ENCODE measurements at places on chromosomes 3 and 15.

- DNase-seq: no peak
These were observed 5.6 kb downstream of the ZBTB38 start for GRCh38 chr3:141373768-141374526.

- DNase-seq: no peak
These were observed 41.6 kb downstream of the FBN1 start for GRCh38 chr15:48603922-48604321.

DNA sequence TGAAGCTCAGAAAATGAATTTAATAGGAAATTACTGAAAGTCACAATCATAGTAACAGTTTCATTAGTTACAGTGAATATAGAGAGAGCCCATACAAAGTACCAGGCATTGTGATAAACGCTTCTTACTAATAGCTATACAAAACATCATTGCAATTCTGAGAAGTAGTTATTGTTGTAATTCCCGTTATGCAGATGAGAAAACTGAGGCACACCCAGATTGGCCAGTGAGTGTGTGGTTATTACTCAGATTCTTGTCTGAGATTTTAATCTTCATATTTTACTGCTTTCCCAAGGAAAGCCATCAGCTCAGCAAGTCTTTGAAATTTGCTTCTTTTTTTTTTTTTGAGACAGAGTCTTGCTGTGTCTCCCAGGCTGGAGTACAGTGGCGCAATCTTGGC, 14.3 kb downstream of the FLNB start:
- no peak for DNase-seq

DNA sequence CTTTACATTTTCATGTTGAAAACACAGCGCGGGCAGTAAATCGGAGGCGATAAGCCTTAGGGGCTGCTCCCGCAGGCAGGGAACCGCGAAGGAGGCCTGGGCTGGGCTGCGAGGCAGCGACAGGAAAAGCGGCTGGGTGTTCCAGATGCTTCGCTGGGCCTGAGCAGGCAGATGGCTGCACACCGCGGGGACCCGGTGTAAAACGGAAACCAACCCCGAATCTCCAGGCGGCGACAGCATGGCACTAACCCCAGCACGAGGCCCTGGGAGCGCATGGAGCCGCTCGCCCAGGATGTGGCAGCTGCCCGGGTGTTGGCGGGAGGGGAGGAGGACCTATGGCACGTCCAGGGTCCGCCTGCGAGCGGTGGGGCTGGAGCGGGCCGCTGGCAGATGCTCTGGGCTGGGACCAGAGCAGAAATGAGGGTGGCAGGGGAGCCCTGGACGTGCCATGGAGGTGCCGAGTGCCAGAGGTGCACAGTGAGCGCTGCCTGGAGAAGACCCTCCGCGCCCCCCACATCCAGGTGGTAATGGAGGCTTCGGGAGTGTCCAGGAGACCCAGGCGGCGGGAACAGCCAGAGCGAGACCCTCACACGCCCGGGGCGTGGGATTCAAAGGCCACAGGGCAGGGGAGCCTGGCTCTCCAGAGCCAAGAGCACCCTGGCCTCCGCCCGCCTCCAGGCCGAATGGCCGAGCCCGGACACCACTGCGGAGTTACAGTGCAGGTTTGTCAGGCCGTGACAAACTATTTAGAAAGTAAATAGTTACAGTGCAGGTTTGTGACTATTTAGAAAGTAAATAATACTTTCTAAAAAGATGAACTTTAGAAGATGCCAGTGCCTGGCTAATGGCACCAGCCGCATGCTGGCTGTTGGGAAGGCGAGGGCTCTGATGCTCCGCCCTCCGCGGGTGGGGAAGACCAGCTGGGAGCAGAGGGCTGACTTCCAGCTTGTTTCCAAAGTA, 293.6 kb downstream of the OCA2 start:
- no peak for DNase-seq

- no peak for DNase-seq
These were observed 55.0 kb downstream of the GLB1 start for GRCh38 chr3:33041909-33042308.

DNA sequence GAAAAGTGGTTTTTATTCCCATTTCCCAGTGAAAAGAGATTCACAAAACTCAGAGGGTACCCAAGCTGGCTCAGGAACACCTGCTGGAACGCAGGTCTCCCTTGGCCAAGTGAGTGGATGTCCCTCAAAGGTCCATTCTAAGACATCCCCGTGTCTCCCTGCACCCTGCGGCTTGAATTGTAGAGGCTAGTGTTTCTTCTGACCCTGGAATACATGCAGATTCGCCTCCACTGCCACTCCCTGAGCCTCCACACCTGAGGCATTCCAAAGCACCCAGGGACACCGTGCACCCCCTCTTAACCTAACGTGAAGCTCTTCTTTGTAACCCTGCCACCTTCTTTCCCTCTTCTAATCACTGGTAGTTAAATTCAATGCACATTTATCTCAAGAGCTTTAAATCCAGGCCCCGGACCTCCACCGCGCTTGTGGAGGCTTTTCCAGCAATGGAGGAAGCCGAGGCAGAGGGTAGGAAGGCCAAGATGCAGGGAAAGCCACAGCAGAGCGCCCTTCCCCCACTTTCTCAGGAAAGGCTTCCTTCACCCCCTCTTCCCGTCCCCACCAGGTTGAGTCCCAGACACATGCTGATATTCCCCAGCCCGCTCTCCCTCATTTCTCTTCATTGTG, 590 bp upstream of the ITGA11 start:
- DNase-seq: no peak

GRCh38 chr3:54259636-54260035, 137.3 kb downstream of the CACNA2D3 start:
- DNase-seq: no peak

DNA sequence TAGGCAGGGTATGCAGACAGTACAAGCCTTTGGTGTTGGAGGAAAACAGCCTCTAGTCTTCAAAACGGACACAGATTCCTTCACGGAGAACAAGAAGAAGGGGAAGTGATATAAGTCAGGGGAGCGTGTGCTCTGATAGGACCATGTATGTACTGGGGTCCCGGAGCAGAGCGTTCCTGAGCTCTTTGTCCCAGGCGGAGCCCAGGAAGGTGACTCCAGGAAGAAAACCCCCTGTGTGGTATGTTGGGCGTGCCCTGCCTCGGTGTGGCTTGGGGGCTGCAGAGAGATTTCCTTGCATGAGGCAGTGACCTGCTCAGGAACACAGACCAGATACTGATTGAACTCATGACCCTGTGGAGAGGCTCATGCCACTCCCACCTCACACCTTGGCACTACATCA, 21.7 kb downstream of the MELTF start:
- DNase-seq: no peak

DNA sequence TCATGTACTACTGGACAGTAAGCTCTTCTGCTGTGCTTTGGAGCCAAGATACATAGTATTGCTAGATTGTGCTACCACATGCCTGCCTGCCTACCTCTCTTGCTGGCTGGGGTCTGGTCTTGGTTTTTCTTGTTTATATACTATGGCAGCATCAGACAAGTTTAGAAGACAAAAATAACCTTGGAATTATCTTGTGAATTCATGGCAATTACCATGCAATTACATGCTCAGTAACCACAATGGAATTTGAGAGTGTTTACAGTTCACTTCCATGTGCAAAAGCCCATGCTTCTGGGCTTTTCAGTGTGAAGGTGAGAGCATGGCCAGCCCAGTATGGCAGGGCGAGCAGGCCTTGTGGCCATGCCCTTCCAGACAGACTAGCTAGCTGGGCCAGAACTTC, 48.0 kb upstream of the C15orf61 start:
- no peak for DNase-seq

GRCh38 chr15:87827131-87827530, 429.4 kb downstream of the NTRK3 start:
- no peak for DNase-seq

- no peak for DNase-seq
These were observed 504.7 kb upstream of the PROK2 start for GRCh38 chr3:72289692-72290071.

DNA sequence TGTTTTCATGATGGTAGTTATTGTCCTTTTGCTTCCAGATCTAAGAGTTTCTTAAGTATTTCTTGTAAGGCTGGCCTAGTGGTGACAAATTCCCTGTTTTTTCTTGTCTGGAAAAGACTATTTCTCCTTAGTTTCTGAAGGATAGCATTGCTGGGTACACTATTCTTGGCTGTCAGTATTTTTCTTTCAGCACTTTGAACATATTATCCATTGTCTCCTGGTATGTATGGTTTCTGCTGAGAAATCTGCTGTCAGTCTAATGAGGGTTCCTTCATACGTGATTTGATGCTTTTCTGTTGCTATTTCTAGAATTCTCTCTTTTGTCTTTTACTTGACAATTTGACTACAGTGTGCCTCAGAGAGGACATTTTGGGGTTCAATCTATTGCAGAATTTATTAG, 134.3 kb downstream of the CGGBP1 start:
- DNase-seq: no peak

- no peak for DNase-seq
These were observed 55.1 kb upstream of the RASA2 start for GRCh38 chr3:141431411-141432378.

DNA sequence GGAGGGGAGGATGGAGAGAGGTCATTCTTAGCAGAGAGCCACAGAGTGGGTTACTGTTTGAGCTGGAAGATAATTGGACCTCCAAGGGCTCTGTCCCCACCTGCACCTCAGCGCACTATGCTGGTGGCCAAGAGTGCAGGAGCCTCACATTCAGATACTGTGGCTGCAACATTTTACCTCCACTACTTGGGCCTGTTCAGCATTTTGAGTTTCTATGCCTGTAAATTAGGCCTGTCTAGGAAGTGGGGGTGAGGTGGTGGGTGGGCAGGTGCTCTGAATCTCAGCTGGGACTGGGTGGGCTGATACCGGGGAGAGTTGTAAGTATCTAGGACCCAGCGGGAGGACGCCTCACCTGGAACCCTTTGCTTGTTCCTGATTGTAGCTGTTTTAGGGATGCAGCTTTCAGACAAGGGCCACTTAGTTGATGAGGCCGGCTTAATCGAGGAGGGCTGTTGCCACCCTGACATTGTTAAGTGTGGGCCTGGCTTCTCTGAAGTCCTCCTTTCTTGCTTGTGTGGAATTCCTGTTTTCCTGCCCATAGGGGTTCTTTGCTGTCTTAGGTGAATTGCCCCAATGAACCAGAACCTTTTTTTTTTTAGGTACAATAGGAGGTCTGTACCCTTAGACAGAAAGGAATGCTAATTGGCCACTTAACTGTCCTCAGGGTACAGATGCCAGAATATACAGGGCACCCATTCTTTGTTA, 83.8 kb downstream of the SMAD3 start:
- DNase-seq: no peak

- DNase-seq: no peak
These were observed 3.5 kb downstream of the TBL1XR1 start for GRCh38 chr3:177193688-177194268.

- no peak for DNase-seq
These were observed at the start of gene ANKUB1 for GRCh38 chr3:149792452-149793270. Gene ANKUB1 (minus strand): TSS chr3:149792554. CDS start chr3:149792366, 188 bp downstream.

- DNase-seq: no peak
These were observed 26.7 kb downstream of the SACM1L start for GRCh38 chr3:45715945-45716344.

DNA sequence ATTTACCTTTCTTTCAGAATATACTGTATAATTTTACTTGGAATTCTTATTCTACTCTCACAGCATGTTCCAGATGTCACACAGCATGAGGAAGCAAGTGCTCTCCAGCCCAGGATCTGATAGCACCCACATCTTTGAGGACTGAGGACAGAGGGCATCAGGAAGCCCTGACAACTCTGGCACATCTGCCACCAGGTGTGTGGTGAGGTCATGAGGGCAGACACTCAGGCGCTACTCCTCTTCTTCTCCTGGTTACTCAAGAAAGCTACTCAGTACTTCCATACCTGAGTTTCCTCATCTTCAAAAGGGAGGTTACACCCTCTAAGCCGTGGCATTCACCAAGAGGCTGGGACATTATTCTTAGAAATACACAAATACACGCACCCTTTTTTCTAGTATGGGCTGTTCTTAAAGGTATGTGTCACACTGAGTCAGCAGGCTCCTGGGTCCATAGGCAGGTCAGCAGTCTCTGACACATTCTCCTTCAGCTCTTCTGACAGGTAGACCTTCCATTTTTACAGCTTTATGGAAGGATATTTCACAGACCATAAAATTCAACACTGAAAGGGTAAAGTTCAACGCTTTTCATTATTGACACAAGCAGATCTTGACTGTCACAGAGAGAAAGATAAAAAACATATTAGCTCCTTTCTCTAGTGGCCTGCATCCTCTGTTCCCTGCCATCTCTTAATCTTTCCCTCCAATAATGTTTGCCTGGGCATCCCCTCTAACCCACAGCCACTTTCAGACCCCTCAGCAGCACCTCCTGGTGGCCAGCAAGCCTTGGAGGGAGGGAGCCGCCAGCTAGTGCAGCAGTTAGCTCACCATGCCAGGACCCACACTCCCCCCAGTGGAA, 103.2 kb upstream of the TJP1 start:
- no peak for DNase-seq

DNA sequence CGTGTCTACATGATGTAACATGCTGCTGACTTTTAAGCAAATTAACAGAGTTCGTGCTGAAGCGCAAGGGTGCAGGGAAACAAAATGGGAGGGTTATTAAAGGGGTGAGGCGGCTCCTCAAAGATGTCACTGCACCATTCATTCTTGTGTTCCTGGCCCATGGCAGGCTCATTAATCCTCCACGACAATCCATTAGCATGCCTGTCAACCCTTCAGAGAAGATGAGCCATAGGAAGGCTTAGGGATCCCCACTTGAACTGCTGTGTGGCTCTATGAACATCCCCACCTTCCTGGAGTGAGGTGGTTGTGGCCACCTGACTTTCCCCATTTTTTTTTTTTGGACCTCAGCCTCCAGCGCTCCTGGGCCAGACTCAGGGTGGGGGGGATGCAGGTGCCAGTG, 45.8 kb downstream of the IGF1R start:
- DNase-seq: no peak

GRCh38 chr3:109784285-109784684, 446.9 kb upstream of the DPPA4 start:
- no peak for DNase-seq

- DNase-seq: no peak
These were observed 836.2 kb downstream of the AGBL1 start for GRCh38 chr15:86915811-86916331.

GRCh38 chr3:100533176-100533575, 40.8 kb downstream of the TMEM45A start:
- no peak for DNase-seq

DNA sequence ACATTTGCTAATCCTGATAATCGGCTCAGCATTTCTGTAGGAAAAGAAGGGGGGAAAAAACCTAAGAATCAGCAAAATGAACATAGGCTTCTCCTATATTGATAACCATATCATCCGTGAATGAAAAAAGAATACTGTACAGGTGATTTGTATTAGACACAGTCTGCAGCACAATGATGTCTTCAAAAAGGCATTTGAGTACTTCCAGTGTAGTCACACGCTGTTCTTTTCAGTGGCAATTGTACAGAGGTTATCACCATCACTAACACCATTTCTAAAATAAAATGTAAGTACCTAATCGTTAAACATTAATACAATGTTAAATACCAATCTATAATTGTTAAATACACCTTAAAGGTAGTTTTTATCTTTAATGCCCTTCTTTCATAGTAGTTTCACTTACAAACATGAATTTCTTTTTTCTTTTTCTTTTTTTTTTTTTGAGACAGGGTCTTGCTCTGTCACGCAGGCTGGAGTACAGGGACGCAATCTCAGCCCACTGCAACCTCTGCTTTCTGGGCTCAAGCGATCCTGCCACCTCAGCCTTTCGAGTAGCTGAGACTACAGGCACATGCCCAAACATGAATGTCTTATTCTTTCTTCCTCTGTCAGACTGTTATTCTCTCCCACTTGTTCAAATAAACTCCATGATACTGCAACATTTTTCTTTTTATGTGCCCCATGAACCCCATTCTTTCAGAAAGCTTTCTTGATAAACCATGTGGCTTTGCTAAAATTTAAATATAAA, 18.4 kb downstream of the GOLGB1 start:
- DNase-seq: no peak

Data from NCI-H187 treated with DMSO at 0.1 percent for 48 hours (cell line).